ENCODE measurements at places on chromosomes 3 and 15.

- no peak for DNase-seq
These were observed 382.7 kb downstream of the GBE1 start for GRCh38 chr3:81378552-81379293.

DNA sequence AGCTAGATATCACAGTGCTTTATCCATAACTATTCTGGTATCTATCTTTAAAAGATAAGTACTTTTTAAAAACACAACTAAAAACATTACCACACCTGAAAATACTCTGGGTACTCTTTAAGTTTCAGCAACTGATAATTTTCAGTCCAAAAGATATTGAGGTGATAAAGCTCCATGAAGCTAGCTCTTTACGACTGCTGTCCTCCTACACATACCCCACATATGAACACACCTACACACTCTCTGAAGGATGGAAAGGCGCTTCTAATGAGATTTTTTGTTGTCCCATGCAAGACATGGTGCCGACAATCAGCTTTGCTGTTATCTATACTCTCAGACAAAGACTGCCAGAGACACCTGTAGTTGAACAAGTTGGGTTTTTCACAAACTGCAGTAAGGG, 19.1 kb upstream of the TM4SF4 start:
- DNase-seq = no peak

- DNase-seq = no peak
These were observed 1.4 kb downstream of the LCTL start for GRCh38 chr15:66564136-66565041.

DNA sequence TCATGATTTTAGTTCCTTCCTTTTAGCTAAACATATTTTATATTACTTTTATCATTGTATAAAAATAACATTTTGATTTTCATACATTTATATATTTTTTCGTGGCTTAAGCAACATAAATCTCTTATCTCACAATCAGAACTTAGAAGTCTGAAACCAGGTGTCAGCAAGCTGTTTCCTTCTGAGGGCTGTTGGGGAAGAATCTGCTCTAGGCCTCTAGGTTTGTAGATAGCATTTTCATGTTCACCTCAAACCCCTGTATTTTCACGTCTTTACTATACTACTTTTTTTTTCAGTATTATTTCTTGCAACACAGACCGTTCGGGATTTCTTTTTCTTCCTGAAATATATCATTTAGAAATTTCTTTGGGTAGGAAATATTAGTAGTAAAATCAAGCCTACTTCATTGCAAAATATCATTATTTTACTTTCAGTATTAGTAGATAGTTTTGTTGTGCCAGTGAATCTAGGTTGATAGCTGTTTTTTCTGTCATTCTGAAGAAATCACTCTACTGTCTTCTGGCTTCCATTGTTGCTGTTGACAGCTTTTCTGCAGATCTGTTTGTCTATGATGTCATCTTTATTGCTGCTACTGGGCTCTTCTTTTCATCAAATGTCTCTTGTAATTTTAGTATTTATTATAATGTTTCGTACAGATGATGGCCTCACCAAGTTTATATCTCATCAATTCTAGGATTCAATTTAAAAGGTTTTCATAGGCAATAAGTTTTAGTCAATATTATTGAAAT, 756.3 kb downstream of the VGLL3 start:
- no peak for DNase-seq

- DNase-seq = no peak
These were observed 241.3 kb upstream of the LRTM1 start for GRCh38 chr3:55169161-55169560.

DNA sequence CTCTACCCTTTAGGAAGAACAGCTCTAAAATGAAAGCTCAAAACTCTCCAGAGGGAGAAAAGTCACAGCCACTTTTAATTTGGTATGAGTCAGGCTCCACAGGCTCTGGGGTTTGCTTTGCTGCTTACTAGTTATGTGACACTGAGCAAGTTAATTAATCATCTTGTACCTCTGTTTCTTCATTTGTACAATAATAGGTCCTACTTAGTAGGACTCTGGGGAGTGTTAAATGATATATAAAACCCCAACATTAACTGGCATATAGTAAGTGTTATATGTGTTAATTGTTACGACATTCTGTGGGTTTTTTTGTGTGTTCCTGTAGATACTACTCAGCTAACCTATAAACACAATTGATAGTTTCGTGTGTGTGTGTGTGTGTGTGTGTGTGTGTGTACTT, 6.6 kb downstream of the ACKR2 start:
- no peak for DNase-seq

- DNase-seq = peak; percentile 37
These were observed 1.4 kb downstream of the MORF4L1 start for GRCh38 chr15:78873793-78874765.

GRCh38 chr3:43583481-43583880, 38.3 kb downstream of the ANO10 start:
- no peak for DNase-seq

All from GM12865 (cell line).